Activated CD8-positive, alpha-beta memory T cell treated with anti-CD3 and anti-CD28 coated beads for 4 hours (primary cell): ENCODE measurements at places on chromosomes 7 and 10.

- no peak for DNase-seq
Observed at GRCh38 chr7:12896316-12896715, 208.9 kb downstream of the ARL4A start.

DNA sequence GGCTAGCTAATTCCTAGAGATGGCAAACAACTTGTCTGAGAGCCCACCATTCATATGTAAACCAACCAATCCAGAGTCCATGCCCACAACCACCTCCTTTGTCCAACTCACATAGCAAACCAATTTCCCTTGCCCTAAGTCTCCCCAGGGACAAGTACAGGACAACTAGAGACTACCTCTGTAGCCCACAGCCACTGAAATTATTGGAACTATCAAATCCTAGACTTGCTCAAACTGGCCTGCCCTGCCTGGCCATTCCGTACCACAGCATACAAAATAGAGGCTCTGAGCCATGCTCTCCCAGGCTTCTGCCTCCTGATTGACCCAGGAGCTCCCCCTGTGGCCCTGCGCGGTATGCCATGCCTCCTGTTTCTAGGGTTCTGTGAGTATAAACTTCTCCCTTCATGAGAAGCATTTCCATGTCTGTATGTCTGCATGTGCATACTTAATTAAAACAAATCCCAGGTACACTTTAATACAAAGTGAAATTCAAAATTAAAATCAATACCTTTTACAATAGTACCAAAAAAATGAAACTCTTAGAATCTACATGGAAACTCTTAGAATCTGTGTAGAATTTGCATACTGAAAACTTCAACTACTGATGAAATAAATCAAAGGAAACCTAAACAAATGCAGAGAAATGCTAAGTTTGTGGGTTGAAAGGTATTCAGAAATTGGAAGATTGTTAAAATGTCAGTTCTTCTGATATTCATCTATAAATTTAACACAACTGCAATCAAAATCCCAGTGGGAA lies 4.0 kb upstream of the HECW1 start:
- no peak for DNase-seq

- DNase-seq: no peak
Observed at GRCh38 chr10:11881477-11882417, 58.6 kb downstream of the PROSER2 start.

- DNase-seq: no peak
Observed at GRCh38 chr10:77964811-77965210, 38.3 kb upstream of the DLG5 start.

DNA sequence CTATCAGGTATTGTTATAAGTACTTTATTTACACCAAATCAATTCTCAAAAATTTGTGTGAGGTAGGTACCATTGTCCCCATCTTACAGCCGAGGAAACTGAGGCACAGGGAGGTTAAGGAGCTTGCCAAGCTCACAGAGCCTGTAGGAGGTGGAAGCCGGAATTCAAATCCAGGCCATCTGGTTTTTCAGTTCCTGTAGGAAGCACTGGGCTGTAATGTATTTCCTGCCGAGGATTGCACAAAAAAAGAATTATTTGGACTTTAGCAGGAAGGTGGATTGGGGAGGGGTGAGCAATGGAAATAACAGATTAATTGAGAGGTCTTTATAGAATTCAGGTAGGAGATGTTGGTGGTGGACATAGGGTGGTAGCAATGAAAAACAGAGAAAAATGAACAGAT lies 315.3 kb upstream of the AUTS2 start:
- DNase-seq: no peak

DNA sequence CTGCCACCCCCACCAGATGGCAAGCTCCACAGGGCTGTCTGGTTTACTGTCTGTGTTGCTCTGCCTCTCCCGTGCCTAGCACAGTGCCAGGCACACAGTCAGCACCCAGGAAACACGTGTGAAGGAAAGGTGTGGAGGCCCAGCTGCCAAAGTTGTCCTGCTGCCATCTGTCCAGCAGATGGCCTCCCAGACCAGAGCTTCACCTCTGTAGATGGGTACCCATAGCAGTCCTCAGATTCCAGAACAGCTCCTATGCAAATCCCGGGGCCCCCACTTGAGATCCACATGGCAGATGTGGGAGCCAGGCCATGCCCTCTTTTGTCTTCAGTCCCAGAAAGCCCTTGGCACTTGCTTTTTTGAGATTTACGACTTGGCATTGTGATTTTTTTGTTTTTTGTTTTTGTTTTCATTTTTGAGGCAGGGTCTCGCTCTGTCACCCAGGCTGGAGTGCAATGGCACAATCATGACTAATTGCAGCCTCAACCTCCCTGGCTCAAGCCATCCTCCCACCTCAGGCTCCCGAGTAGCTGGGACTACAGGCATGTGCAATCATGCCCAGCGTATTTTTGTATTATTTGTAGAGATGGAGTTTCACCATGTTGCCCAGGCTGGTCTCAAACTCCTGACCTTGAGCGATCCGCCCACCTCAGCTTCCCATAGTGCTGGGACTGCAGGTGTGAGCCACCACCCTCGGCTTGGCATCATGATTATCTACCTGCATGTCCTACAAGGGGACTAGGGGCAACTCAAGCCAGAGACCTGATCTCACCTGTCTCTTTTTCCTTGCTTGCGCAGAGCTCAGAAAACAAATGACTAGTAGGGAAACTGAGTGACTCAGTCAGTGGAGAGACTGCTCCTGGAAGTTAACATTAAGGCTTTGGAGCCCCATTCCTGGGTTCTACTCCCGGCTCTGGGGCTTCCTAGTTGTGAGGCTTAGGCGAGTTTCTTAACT lies 16.9 kb upstream of the PALD1 start:
- no peak for DNase-seq

GRCh38 chr7:126608339-126608776 lies 644.4 kb downstream of the GRM8 start:
- no peak for DNase-seq

- DNase-seq: no peak
Observed at GRCh38 chr7:145082366-145083161, 246.7 kb upstream of the TPK1 start.

DNA sequence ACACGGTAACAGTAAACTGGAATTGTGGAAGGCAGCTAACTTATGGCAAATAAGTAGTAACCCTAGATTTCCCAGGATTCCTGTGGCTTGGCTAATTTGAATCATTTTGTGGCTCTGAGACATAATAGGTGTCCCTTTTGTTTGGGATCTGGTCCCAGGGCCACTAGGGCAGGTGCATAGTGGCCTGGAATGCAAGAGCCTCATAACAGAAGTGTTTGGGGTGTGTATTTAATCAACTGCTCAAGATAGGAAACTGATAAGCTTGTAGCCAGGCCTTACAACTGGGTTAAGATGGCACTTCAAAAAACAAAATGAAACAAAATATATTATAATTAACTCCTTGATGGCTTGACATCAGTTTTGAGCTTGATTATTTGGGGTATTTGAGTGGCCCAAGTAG lies 541.8 kb downstream of the ETV1 start:
- DNase-seq: no peak
